ENCODE measurements at places on chromosomes 4 and X.

GRCh38 chr4:386708-387105 lies 49.1 kb downstream of the ZNF141 start:
- no peak for DNase-seq

DNA sequence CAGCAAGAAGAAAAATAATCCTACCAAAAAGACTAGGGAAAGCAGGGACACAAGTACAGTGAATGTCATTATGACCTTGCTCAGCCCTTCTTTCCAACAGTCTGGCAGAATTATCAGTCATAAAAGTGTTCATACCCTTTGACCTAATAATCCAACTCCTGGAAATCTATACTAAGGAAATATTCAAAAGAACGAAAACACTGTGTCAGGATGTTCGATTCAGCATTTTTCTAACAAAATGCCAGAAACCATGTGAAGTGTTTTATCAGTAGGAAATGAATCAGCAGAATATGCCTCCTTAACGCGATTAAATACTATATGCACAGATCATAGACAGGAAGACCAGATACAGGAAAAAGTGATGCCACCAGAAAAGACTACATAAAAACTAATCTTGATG lies 16.2 kb upstream of the S100G start:
- DNase-seq, result no peak

- no peak for DNase-seq
Measured at GRCh38 chr4:177587989-177588388, 145.8 kb upstream of the AGA start.

DNA sequence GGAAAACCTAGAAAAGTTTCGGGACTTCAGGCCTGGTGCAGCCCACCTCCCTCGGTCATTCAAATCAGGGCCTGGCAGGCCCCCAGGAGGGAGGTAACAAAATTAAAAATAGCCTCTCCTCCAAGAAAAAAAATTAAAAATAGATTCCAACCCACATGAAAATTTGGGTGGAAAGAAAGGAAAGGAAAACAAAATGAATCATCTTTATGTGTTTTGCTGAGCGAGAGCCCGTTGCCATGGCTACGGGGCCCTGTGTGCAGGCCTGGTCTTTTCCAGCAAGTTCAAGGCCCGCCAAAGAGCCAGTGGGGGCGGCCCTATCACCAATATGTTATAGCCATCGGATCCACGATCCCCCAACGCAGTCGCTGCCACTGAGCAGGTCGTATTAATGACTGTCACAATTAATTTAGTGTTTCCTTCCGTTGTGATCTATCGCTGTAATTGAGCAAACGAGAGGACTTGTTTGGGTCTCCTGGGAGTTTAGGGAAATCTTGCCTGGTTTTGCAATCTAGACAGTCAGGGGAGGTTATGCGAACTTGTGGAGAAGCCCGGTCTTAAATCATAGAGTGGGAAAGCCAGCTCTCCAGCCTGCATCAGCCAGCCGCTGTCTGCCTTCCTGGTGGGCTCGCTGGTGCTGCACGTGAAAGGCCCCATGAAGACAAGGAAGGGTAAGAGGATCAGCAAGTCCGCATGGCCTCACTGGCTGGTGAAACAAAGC lies 452.4 kb downstream of the BCOR start:
- no peak for DNase-seq

DNA sequence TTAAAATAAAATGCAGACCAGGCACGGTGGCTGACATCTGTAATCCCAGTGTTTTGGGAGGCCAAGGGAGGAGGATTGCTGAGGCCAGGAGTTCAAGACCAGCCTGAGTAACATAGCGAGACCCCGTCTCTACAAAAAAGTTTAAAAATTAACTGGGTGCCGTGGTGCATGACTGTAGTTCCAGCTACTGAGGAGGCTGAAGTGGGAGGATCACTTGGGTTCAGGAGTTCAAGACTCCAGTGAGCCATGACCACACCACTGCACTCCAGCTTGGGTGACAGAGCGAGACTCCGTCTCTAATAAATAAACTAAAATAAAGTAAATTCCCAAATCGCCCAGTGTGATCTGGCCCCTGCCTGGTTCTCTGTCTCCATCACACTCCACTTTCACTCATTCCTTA lies 43.7 kb downstream of the TENM3 start:
- DNase-seq, result no peak

- DNase-seq, result no peak
Measured at GRCh38 chr4:113495790-113496189, 265.7 kb downstream of the CAMK2D start.

DNA sequence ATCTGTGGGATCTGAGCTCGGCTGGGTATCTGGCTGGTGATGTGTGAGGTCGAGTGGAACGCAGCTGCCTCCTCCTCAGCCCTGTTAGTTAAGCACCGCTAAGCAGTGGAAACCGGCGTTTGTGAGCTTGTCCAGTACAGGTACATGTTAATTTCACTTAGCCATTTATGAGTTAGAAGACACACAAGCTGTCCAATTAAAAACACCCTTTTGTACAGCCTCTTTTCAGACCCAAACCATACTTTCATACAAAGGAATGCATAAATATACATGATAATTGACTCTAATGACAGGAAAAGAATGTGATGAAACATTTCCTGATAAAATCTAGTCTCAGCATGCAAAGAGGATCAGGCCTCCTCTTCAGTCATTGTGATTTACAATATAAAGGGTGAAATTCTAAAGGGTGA lies 163.6 kb upstream of the FAT1 start:
- no peak for DNase-seq

- no peak for DNase-seq
Measured at GRCh38 chr4:108029016-108029720, 39.5 kb downstream of the HADH start.

GRCh38 chr4:146291313-146291712 lies 77.0 kb downstream of the REELD1 start:
- no peak for DNase-seq

DNA sequence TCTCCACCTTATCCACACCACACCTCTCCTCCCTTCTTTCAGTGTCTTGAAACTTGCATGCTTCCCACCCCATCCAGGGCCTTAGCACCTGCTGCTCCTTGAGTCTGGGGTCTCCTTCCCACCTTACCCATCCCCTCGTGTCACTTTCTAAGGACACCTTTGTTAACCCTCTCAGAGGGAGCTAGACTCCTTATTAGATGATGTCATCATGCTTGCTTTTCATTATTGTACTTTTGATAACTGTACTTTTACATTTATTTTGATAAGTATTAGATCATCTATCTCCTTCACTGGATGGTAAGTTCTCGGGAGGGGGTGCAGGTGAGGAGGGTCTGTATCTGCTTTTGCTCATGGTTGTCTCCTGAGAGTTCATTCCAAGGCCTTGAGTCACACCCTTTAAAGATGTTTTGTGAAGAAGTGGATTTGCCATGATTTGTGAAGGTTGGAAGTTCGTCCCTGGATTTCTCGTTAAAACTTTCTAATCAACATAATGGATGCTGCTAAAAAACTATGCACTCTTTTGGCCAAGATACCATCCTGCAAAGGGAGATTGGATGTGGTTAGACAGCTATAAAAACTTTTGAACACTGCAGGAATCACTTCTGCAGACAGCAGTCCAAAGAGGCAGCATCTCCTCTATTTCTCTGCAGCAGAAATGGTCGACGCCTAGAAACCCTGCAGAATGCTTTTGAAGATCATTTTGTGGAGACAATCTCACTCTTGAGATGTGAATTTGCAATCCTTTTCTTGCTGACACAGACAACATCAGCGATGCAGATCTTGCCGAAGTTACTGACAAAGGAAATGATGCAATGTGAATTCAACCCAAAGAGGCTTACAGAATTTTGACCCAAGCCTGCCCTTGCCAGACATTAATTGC lies 69.6 kb downstream of the ENPP6 start:
- no peak for DNase-seq

DNA sequence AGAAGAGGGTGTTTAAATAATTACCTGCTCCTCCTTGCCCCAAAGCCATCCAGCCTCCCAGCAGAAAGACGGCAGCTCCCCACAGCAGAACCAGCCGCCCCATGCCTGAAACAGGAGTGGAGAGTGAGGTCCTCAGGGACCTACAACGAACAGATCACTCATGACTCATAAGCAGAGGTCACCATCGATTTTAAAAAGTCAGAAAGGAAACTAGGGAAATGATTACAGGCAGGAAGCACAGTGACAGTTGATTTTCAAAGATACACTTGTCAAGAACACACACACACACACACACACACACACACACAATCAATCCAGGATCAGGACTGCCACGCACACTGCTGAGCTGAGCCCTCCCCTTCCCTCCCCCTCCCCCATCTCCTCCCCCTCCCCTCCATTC lies at the start of gene CRLF2:
CRLF2 (minus strand) TSS at position 118 of the 400 bp plus-strand sequence; CDS start at position 103, 15 bp downstream.
- peak; percentile 45 for DNase-seq

- no peak for DNase-seq
Measured at GRCh38 chr4:77127837-77128621, 29.0 kb upstream of the CCNG2 start.

- DNase-seq, result no peak
Measured at GRCh38 chr4:82770607-82771006, 28.0 kb downstream of the SCD5 start.

DNA sequence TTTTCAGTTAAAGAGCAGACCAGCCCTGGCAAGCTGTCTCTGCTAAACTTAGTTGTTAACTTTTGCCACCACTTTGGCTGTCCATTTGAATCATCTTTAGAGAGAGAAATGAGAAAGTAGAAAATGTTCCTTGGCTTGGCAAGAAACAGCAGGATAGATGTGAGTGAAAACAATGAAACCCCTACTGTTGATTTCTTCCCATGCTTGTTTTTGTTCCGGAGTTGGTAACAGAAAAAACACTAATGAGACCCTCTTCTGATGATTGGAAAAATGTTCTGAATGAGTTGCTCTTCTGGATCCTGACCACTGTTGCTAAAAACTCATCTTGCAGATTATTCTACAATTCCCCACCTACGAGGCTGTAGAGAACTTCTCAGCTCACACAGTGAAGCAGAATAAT lies 203.3 kb downstream of the MAPK10 start:
- no peak for DNase-seq

- DNase-seq, result no peak
Measured at GRCh38 chr4:8022767-8023695, 83.4 kb upstream of the AFAP1 start.
